Metanephros (tissue), 2 donors: ENCODE measurements at places on chromosomes 13 and 19. TPM values are rescaled to one million over a fixed set of nuclear protein-coding genes. Genes with fewer than 3 reads are reported as not detected.

POU2F2 gene
- total RNA-seq, result 0.70 TPM

NFIX gene
- total RNA-seq, result 48.9 TPM

THSD1 gene
- total RNA-seq, result 10.6 TPM

ZNF471 gene
- total RNA-seq, result 9.3 TPM

ZNF66 gene
- total RNA-seq, result 10.9 TPM

RPL18A gene
- total RNA-seq, result 1,207 TPM

TMEM91 gene
- total RNA-seq, result 15.5 TPM

BSPH1 gene
- total RNA-seq, result not detected

ZNF823 gene
- 15.2 TPM for total RNA-seq

JAK3 gene
- 11.7 TPM for total RNA-seq
